ENCODE measurements at places on chromosomes 12 and 14.

GRCh38 chr12:63362166-63362565 is 211.2 kb upstream of the AVPR1A start:
- DNase-seq = no peak

DNA sequence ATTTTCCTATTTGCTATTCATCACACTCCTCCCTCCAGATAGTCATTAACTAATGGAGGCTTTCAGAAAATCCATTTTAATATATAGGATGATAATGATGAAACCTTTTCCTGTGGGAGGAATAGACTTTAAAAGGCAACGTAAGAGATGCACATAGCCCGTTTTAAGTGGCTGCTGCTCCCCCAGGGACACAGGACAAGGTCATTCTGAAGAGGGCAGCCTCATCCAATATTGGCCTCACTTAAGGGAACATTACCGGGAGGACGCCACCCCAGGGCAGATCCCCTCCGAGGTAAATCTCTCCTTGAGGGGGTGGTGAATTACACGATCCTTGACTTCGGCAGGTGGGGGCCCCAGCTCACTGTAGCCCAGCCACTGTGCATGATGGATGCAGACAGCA is 131.9 kb downstream of the PIWIL1 start:
- no peak for DNase-seq

DNA sequence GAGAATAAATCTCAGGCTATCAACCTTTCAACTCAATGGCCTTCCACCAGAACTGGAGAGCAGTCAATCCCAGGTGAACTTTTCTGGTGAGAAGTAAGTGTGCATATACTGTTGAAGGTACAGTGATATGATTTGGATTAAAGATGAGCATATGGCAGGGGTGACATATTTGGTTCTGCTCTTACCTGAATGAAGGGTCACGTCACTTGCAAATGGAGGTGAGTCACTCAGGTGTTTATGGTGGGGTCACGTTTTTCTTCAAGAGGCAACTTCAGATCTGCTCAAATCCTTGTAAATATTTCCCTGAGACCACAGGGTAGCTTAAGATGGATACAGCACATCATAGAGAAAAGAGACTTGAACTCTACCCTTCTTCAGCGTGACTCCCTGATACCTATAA is 143.2 kb downstream of the BRMS1L start:
- DNase-seq = no peak

GRCh38 chr12:116402163-116402939 is 124.9 kb upstream of the MED13L start:
- DNase-seq = no peak

DNA sequence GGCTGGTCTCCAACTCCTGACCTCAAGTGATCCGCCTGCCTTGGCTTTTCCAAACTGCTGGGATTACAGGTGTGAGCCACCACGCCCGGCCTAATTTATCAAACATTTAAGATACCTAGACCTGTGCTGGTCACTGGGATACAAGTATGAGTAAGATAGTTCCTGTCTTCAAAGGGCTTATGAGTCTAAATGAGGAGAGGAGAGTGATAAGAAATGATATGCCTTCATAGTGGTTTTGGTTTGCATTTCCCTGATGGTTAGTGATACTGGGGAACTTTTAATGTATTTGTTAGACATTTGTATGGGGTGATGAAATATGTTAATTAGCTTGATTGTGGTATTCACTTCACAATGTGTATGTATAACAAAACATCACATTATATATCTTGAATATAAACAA is 21.2 kb downstream of the TMED10 start:
- DNase-seq = no peak

DNA sequence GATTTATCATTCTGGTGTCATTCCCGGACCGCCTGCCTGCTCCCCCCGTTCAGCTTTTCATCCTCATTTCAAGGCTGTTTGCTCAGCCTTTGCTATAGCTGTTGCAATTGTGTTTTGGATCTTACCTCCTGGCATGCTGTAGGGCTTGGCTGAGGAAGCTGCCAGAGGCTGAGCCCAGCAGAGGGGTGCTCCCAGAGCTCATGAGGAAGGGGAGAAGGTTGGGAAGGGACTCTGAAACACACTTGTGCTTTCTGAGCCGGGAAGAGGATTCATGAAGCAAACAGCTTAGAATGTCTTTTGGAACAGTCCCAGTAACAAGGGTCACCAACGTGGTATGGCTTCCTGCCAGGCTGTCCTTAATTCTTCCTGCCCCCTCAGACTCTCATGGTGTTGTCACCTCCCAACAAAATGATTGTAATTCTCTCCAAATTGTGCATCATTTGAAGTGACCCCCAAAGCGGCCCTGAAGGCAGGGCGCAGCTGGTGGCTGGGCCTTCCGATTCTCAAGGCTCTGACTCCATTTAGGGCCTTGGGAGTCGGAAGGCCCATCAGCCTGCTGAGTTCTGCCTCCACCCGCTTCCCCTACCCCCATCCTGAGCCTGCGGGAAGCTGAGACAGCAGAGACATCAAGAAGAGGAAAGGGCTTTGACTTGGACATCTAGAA is 111.9 kb upstream of the ARHGAP5 start:
- no peak for DNase-seq

- DNase-seq = no peak
These were observed 349.8 kb downstream of the TMEM121 start for GRCh38 chr14:105876158-105876557.

GRCh38 chr12:77019920-77020319 is 45.4 kb downstream of the E2F7 start:
- DNase-seq = no peak

DNA sequence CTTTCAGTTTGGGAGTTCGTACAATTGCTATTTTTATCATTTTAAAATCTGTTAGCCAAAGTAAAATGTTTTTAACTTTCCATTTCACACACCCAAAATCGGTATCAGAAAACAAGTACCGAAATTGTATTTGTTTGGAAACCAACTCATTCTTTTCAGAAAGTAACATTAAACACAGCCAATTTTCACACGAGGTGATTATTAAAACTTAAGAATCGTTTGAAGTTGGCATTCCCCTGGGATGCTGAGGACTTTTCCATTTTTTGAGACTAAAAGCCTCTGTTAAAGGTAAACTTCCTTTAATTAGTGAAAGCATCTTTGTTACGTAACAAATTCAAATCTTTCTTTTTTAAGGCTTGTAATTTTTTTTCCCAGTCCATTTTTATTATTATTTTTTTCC is 623.0 kb downstream of the VRK1 start:
- DNase-seq = no peak

GRCh38 chr12:67237231-67237630 is 31.9 kb upstream of the CAND1 start:
- DNase-seq = no peak

GRCh38 chr14:67269298-67270060 is 28.2 kb downstream of the PALS1 start:
- no peak for DNase-seq

- no peak for DNase-seq
These were observed 6.8 kb downstream of the PFKM start for GRCh38 chr12:48125985-48126384.

DNA sequence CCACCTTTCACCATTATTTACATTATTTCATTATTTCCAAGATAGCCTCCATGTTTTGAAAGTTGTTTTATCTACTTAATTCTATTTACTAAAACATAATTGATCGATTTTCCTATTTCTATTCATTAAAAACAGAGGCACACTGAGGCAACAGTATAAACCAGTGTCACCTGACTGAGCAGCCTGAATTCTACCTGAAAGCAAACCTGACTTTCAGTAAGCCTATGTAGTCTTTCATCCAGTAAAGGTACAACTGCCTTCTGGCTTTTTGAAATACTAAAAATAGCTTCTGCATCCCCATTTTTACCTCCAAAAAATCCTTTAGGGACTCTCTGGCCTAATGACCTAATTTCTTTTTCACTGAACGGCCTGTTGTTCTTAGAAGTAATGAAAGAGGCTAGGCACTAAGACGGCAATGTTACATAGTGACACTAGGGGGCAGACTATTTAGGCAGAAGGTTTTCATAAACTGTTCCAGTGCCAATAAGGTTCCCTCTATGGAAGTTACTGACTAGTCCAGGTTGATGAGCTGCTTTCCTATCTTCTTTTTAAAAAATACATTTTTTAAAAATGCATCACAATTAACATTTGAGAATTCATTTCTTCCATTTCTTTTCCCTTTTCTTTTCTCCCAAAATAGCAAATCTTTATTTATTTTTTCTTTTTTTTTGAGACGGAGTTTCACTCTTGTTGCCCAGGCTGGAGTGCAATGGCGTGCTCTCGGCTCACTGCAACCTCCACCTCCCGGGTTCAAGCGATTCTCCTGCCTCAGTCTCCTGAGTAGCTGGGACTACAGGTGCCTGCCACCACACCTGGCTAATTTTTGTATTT is 17.5 kb downstream of the ANAPC5 start:
- DNase-seq = peak; percentile 21

DNA sequence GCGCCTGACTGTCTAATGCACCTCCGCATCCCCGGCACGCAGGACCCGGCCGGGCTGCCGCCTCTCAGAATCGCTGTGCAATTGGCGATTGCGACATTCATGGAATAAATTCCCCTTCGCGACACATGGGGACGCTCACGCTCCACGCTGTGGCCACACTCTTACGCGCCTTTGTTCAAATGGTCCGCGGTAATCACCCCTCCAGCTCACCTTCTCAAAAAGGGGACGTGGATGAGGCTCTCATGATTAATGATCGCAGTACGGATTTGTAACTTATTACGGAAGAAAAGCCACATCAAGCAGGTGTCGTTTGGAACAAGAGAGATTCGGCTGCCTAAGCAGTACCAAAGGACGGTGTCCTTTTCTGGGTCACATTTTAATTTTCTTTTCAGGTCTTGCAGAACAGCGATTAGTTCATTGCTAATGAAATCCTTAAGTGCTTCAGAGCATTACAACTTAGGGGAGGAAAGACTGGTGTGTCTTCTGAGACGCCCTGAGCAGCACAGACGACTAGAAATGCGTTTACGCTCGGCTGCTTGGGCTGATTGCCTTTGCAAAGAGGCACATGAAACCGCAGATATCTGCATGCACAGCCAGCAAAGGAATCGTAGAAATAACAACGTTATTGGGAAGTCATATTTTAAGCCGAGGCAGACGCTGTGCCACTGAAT is 37.3 kb upstream of the ADGRD1 start:
- no peak for DNase-seq

GRCh38 chr12:8697476-8698131 is at the start of gene RIMKLB:
TSS of gene RIMKLB (plus strand) at chr12:8697991. CDS start at chr12:8713867, 15,876 bp downstream.
- no peak for DNase-seq

- DNase-seq = no peak
These were observed 355.4 kb upstream of the FAR2 start for GRCh38 chr12:28793581-28794151.

GRCh38 chr12:34327671-34328070 is 305.4 kb downstream of the ALG10 start:
- DNase-seq = no peak

GRCh38 chr14:89417091-89417464 is at the start of gene FOXN3:
TSS of gene FOXN3 (minus strand) at chr14:89417233. CDS start at chr14:89412476, 4,757 bp downstream.
- DNase-seq = peak; percentile 63

DNA sequence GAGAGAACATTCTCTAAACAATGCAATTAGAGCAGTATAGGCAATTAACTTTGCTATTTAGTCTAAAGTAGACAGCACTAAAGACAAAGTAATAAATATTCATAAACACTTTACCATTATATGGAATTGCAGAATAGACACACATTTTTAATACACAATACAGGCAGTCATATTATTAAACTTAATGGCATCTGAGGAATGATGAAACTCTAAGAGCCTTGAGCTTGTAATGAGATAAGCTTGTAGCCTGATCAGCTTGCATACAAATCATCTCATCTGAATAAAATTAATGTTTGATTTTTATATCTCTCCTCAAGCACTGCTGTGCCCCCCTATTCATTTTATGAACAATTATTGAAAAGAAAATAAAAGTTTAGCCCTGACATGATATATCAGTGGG is 107.6 kb downstream of the MGAT4C start:
- no peak for DNase-seq

DNA sequence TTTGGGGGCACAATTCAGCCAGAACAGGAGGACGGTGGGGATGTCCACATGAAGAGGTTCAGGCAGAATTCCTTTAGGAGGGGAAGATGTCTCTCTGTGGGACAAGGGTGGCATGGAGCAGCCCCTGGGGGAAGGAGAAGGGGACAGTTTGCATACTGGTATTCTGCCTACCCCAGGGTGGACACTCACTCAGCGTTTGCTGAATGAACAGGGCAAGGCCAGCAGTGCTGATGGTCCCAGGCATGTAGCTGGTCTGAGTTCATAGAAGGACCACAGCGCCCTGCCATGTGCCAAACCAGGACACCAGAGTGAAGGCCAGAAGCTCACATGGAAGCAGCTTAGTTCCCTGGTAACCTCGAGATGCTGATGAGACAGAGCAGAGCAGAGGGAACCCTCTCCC is 5.4 kb downstream of the SERPINA5 start:
- no peak for DNase-seq

- DNase-seq = no peak
These were observed 120.9 kb upstream of the CAND1 start for GRCh38 chr12:67148265-67148664.

DNA sequence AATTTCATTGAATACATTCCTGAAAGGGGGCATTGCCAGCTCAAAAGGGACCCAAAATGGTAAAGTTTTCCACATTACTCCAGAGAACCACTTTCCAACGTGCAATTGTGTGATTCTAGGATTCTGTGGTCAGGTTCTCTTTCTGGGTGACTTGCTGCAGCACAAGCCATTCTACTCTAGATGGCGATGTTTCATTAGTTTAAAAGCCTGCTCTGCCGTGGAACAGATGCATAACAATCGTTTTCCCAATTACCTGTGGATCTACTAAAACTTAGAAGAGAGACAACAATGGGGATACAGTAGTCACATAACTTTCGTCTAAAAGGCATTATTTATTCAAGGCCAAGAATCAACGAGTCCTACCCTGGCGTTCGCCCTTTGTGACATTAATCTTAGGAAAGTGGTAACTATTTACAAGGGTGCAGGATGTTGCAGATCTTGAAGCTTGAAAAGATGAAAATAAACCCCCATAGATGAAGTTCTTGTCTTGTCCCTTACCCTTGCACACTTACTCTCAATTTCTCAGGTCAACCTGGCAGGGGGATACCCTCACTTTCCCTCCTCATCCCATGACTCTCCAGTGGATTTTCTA is 400.9 kb downstream of the SNAPC1 start:
- no peak for DNase-seq

DNA sequence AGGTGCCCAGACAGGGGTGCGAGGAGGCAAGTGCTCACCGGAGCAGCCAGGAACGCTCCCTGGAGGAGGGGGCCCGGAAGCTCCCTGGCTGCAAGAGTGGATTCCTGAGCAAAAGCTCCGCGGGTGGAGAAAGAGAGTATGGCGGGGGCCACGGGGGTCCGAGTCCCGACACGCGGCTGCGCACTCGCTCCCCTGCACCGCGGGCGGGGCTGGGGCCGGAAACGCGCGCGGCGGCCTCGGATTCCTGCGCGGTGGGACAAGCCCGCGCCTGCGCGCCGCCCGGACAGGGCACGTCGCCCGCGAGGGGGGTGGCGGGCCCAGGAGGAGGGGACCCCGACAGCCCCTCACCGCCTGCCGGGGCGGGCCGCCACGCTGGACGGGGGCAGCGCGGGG is 27.8 kb upstream of the GPR132 start:
- DNase-seq = no peak

Measured in brain pericyte (primary cell).